ENCODE measurements at places on chromosomes 6 and 20. TPM values are rescaled to one million over a fixed set of nuclear protein-coding genes. Genes with fewer than 3 reads are reported as not detected.

Gene LINC00237
- polyA plus RNA-seq, result not detected

Gene CYP24A1
- 3.6 TPM for polyA plus RNA-seq

Gene C20orf141
- polyA plus RNA-seq, result not detected

Gene ZDHHC14
- 21.6 TPM for polyA plus RNA-seq

Gene ME1
- polyA plus RNA-seq, result 2.2 TPM

Gene ACTR5
- 10.9 TPM for polyA plus RNA-seq

Gene ASCC3
- 24.5 TPM for polyA plus RNA-seq

Gene PPP1R3D
- 6.3 TPM for polyA plus RNA-seq

Gene SYCP2L
- 2.2 TPM for polyA plus RNA-seq

Gene CASS4
- 3.8 TPM for polyA plus RNA-seq

Gene MMP24
- polyA plus RNA-seq, result 2.5 TPM

Gene SYNJ2
- polyA plus RNA-seq, result 9.7 TPM

Gene HRH3
- polyA plus RNA-seq, result 0.21 TPM

Gene SLC2A4RG
- polyA plus RNA-seq, result 74.0 TPM

Gene PRDM13
- not detected for polyA plus RNA-seq

Gene SLC52A3
- polyA plus RNA-seq, result 3.4 TPM

Gene SUMO4
- polyA plus RNA-seq, result 0.42 TPM

Gene KCNK16
- polyA plus RNA-seq, result not detected

Gene SMIM28
- not detected for polyA plus RNA-seq

Gene TUBB2B
- polyA plus RNA-seq, result 118 TPM

Gene TFB1M
- polyA plus RNA-seq, result 22.9 TPM

Gene EPHA7
- polyA plus RNA-seq, result 36.3 TPM

Gene MDFI
- polyA plus RNA-seq, result 37.5 TPM

Gene HCK
- 2.3 TPM for polyA plus RNA-seq

Gene CCN6
- polyA plus RNA-seq, result 3.9 TPM

Gene TUBB
- 1,240 TPM for polyA plus RNA-seq

Gene ZNF391
- polyA plus RNA-seq, result 13.9 TPM

Gene ADGRG6
- 35.0 TPM for polyA plus RNA-seq

Gene CAGE1
- polyA plus RNA-seq, result 0.20 TPM

Gene FKBP1C
- 5.0 TPM for polyA plus RNA-seq

Gene TMEM181
- 20.5 TPM for polyA plus RNA-seq

Gene FILIP1
- 3.1 TPM for polyA plus RNA-seq

Gene FAM50B
- polyA plus RNA-seq, result 11.3 TPM

Gene IER3
- polyA plus RNA-seq, result 19.0 TPM

Gene OR12D2
- polyA plus RNA-seq, result not detected

Gene CRISP2
- 0.16 TPM for polyA plus RNA-seq

Gene NHSL1
- polyA plus RNA-seq, result 10.1 TPM

Gene TGM3
- polyA plus RNA-seq, result 0.54 TPM

Gene PPP1R3G
- polyA plus RNA-seq, result 2.2 TPM

Gene SLC26A8
- polyA plus RNA-seq, result 0.68 TPM

Gene STMND1
- 0.71 TPM for polyA plus RNA-seq

Gene MYCT1
- 15.9 TPM for polyA plus RNA-seq

Gene QKI
- 195 TPM for polyA plus RNA-seq

Gene NMBR
- polyA plus RNA-seq, result 0.28 TPM

Gene TRIM31
- 0.21 TPM for polyA plus RNA-seq

Gene MUC22
- polyA plus RNA-seq, result not detected

Gene HTR1E
- polyA plus RNA-seq, result 0.51 TPM

Gene SYCP2
- polyA plus RNA-seq, result 5.2 TPM

Gene RIPPLY2
- 0.13 TPM for polyA plus RNA-seq

Gene ADISSP
- 19.4 TPM for polyA plus RNA-seq

Gene KIAA1586
- 21.9 TPM for polyA plus RNA-seq

Gene AVP
- polyA plus RNA-seq, result 0.46 TPM

Gene SSTR4
- polyA plus RNA-seq, result 0.10 TPM

Gene SIGLEC1
- 0.58 TPM for polyA plus RNA-seq

Gene ISM1
- polyA plus RNA-seq, result 3.0 TPM

Gene SGK2
- 76.0 TPM for polyA plus RNA-seq

Gene PGC
- 0.48 TPM for polyA plus RNA-seq

Gene TP53TG5
- 0.99 TPM for polyA plus RNA-seq

Gene GINS1
- 21.7 TPM for polyA plus RNA-seq

All from left renal cortex interstitium (tissue), 4 donors.